Cerebellar nuclear complex (tissue), 1 donor: ENCODE measurements at places on chromosomes 3 and 15.

- DNase-seq, result peak; percentile 54
These were observed at the start of gene NXPE3 for GRCh38 chr3:101779047-101779821. Gene NXPE3 (plus strand): TSS chr3:101779211. CDS start chr3:101785597, 6,386 bp downstream.

- DNase-seq, result no peak
These were observed 1.4 kb downstream of the STRIT1 start for GRCh38 chr3:155292133-155292532.

DNA sequence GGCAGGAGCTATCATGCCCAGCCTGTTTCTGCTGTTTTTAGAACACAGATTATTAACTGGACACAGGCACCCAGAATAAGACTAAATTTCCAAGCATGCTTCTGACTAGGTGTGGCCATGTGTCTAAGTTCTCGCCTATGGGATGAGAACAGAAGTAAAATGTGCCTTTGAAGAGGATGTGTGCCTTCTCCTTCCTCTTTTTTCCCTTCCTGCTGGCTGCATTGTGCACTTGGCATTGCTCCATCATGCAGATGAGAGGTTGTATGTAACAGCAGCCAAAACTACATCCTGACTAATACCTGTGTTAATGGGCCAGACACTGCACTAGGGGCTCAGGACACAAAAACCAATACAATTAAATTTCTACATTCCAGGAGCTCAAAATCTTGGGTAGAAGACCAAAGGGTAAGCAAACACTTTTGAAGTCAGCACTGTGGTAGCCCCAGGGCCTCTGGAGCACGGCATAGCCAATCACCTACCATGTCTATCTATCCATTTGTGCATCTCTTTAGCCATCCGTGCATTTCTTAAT, 40.9 kb upstream of the RNU6-1 start:
- DNase-seq, result no peak

GRCh38 chr3:79011821-79012529, 755.8 kb downstream of the ROBO1 start:
- DNase-seq, result no peak

DNA sequence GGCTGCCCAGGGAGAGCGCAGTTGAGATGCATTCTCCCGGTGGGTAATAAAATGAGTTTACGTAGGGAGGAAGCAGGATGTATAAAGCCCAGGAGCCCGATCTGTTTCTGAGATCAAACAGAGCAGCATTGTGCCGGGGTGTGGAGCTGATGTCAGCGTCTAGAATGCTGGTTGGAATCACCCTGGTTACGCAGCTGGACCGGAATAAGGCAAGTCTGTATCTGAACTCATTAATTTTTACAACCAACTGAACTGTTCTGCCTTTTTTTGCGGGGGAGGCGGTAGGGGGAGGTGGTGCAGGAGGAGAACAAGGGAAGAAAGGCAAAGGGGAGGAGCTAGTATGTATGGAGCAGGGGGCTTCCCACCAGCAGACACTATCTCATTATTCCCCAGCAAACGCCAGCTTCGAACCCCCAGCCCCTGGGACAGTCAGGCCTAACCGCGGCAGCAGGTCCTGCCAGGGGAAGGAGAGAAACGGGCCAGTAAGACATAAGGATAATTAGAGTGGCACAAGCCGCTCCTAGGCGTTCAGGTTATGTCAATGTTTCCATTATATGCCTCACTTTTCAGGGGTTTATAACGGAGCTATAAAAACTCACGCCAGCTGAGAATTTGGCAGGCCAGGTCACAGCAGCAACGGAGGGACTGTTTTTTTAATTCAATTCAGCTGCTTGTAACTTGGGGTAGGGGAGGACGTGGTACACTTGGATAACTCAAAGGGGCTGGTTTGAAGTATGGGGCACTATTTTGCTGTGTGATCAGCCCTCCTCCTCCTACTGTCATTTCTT, 175.3 kb upstream of the HES1 start:
- no peak for DNase-seq

- DNase-seq, result no peak
These were observed 96.5 kb downstream of the TGFBR2 start for GRCh38 chr3:30702828-30703397.

GRCh38 chr3:14429640-14430039, 27.2 kb downstream of the SLC6A6 start:
- no peak for DNase-seq

DNA sequence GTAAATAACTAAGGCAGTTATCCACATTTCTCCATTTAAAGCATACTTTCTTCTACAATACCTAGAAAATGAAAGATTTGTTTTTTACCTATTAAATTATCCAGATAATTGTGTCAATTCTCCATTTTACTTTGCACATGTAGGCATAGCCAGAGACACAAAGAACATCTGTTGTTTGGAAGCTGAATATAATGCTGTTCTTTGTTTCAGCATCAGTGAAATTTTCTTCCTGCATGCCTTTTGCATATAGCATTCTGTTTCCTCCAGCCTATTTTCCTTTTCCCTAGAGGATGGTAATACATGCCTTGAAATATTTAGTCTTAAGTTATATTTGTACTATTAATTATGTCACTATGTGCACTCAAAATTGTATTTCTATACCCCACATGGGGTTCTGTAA, 233.7 kb downstream of the CNTN6 start:
- DNase-seq, result no peak

- DNase-seq, result peak; percentile 9
These were observed 160.8 kb downstream of the GAP43 start for GRCh38 chr3:115783938-115784738.

DNA sequence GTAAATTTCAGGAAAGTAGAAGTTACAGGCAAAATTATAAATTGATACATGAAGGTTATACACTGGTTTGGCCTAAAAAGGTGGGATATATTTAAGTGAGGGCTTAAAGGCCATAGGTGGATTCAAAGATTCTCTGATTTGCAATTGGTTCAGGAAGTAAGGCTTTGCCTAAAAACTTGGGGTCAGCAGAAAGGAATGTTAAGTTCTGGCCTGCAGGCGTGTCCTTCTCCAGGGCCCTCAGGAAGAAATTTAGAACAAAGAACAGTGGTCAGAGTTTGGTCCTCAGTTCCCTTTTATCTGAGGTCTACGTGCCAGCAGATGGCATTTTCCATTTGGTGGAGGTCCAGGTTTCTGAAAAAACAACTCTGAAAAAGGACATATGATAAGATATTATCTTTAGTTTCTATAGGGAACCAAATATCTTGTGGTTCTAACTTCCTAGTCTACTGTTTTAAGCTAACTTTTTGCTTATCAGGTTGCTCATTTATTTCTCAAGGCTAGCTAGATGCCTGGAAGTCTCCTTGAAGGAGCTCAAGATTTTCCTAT, 40.5 kb downstream of the SCN11A start:
- no peak for DNase-seq

DNA sequence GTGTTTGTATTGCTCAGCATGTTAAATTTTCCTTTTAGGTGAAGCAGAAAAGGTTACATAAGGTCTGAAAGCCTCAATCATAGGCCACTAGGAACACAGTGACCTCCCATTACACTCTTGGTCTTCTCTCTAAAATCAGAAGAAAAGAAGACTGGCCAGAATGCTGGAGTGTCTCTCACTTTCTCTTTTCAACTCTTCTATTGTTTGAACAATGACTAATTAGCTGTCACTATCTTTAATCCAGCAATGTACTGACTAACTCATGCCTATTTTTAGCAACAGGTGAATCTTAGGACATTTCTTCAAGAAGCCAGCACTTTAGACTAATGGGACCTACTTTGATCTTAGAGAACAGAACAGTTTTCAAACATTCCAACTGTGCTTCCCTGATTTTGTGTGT, 142.8 kb downstream of the TGFBR2 start:
- DNase-seq, result no peak

- no peak for DNase-seq
These were observed 223.2 kb upstream of the LMCD1 start for GRCh38 chr3:8278448-8278847.

- no peak for DNase-seq
These were observed 1.1 kb downstream of the NCKIPSD start for GRCh38 chr3:48684480-48685143.

GRCh38 chr3:46300461-46300789, 53.5 kb upstream of the CCR2 start:
- DNase-seq, result no peak

GRCh38 chr3:3648988-3649679, 150.1 kb upstream of the LRRN1 start:
- no peak for DNase-seq

GRCh38 chr3:190326930-190327329, 4.7 kb upstream of the CLDN1 start:
- no peak for DNase-seq

GRCh38 chr15:70519616-70520015, 243.7 kb downstream of the UACA start:
- DNase-seq, result no peak

DNA sequence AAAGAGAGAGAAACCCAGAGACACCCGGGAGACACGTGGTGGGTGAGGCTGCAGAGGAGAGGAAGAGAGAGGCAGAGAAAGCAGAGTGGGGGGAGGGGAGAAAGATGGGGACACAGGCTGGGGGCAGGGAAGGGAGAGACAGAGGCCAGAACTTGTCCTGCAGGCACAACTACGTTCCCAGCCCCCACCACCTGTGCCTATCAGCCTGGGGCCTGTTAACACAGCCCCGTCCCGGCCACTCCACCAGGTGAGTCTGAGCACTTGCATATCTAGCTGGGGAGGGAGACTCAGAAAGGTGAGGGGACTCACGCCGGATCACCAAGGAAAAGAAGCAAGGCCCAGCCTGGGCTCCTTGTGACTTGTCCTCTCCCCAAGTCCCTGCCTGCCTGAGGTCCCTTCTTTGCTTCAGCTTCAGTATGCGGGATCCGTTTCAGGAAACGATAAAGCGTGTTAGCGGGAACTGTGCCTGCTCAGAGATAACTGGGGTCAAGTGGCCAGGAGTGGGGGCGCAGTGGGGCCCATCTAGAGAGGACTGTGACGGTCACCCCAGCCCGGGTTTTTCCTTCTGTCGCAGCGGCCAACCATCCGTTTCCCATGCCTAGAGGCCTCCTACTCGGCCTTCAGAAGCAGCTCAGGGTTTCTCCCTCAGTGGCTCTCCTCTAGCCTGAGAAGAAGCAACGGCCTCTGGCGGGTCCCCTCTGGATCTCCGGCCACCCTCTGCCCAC, 10.3 kb downstream of the LINGO1 start:
- DNase-seq, result no peak

DNA sequence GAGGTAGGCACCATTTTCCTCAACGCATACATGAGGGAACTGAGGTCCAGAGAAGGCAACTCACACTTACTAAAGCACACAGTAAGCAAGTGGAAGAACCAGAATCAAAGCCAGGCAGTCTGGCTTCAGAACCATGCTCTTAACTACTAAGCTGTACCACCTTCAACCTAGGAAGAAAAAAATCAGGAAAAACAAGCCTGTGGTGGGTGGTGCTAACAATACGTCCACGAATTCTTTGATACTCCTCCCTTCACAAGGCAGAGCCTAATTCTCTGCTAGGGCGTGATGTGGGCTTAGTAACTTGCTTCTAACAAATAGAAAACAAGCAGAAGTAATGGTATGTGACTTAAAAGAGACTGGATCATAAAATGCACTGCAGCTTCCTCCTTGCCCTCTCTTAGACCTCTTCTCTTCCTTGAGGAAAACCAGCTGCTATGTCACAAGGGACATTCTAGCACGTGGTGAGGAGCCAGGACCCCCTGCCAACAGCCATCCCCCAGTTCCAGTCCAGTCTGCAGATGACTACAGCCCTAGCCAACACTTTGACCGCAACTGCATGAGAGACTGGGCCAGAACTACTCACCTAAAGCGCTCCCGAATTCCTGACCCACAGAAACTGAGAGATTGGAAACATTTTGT, 36.9 kb downstream of the HACD2 start:
- DNase-seq, result no peak

DNA sequence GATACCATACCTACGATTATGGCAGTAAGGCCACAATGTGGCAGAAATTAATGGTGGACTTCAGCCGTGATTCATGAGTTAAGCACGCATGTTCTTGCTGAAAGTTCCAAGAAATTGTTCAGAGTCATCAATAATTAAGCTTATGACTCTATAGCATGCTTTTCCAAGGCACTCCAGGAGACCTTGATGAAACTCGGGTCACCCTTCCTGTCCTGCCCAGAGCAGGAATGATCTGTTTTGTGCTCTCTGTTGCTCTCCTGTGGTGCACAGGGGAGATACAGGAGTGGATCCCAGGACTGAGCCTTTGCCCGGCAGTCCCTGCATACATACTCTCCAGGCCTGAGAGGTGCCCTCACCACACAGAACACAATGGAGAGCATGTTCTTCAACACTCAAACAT, 141.6 kb upstream of the SLC2A2 start:
- DNase-seq, result no peak

DNA sequence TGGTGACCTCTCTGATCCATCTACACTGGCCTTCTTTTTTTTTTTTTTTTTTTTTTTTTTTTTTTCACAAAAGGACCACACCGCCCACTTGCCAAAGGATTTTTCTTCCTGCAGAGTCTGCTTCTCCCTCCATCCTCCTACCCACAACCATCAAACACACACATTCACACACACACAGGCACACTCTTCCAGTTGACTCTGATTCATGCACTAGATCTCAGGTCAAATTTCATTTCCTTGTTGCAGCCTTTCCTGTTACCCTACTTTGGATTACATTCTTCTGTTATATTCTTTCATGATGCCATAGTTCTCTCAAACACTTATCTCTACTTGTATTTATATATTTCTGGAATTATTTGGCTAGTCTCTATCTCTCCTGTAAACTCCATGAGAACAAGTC, 133.9 kb downstream of the STAC start:
- no peak for DNase-seq

GRCh38 chr3:61414456-61414855, 146.9 kb upstream of the PTPRG start:
- DNase-seq, result no peak

DNA sequence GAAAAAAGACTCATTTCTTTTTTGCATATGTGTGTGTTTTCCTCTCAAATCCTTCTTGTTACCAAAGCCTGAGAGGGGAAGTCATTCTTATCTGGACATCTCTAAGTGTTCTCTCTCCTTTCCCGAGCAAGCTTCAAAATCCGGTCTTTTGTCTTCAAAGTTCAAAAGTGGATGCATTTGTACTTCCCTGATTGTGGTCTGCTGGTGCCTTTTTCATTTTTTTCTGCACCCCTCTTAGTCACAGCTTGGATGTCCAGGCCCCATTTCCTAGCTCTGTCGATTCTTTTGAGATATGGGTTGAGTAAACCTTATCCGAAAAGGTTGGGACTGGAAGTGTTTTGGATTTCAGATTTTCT, 34.8 kb downstream of the EHD4 start:
- no peak for DNase-seq

GRCh38 chr15:52439470-52439869, 89.2 kb downstream of the MYO5A start:
- DNase-seq, result no peak

- DNase-seq, result no peak
These were observed 283.8 kb upstream of the NR2F2 start for GRCh38 chr15:96046620-96047240.

- no peak for DNase-seq
These were observed 18.8 kb downstream of the PSTPIP1 start for GRCh38 chr15:77013776-77014131.

GRCh38 chr3:149898771-149899170, 71.9 kb downstream of the PFN2 start:
- no peak for DNase-seq

- no peak for DNase-seq
These were observed 67.4 kb downstream of the DTWD1 start for GRCh38 chr15:49688135-49688790.

GRCh38 chr15:50685191-50685975, 1.2 kb downstream of the TRPM7 start:
- DNase-seq, result no peak
